A549 treated with DMSO at 1 μM for 4 hours (cell line): ENCODE measurements at places on chromosomes 3 and 15. TPM values are rescaled to one million over a fixed set of nuclear protein-coding genes. Genes with fewer than 3 reads are reported as not detected.

The LRRC49 gene
- total RNA-seq: 3.6 to 5.4 TPM (median 4.8 TPM) in 5 replicates

The ADAMTS17 gene
- 0.03 to 0.41 TPM (median 0.17 TPM) in 5 replicates for total RNA-seq

The NPRL2 gene
- 12.8 to 14.0 TPM (median 13.3 TPM) in 5 replicates for total RNA-seq

The RRP9 gene
- 41.0 to 56.7 TPM (median 47.7 TPM) in 5 replicates for total RNA-seq
